ENCODE measurements at places on chromosomes 3 and 15.

DNA sequence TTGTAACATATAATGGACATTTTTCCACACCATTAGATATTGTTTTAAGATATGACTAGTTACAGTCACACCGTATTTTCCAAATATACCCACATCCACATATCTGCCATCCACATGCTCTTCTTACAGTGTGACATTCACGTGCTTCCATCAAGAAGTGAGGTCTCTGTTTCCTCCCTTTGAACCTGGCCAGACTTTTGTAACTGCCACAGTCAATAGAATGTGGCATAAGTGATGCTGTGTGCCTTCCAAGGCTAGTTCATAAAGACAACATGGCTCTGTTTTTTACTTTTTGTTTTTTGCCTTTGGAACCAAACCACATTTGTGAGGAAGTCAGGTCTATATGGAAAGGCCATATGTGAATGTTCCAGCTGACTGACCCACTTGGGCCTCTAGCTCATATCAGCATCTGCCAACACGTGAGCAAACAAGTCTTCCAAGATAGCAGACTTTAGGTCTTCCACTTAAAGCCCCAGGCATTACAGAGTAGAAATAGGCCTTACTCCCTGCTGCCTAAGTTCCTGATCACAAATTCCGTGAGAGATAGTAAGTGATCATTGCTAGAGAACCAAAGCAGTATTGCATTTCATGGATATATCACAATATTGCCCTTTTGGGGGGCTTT is 27.1 kb downstream of the EIF1B start:
- DNase-seq: no peak

DNA sequence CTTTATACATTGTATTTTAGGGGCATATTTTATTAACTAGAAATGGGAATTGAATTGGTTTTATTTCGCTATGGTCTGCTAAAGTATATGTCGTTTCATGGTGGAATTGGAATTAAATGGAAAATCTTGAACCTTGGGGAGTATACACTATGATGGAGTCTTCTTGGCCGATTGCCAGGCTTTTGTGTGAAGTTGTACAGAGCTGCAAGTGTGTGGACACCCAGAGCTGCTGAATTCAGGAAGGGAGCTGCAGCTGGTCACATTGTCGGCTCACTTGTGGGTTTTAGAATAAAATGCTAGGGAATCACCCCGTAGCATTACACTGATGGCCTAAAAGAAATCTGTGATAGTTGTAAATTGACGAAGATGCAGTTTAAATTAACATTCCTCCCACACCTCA is 35.1 kb downstream of the USP3 start:
- DNase-seq: no peak

DNA sequence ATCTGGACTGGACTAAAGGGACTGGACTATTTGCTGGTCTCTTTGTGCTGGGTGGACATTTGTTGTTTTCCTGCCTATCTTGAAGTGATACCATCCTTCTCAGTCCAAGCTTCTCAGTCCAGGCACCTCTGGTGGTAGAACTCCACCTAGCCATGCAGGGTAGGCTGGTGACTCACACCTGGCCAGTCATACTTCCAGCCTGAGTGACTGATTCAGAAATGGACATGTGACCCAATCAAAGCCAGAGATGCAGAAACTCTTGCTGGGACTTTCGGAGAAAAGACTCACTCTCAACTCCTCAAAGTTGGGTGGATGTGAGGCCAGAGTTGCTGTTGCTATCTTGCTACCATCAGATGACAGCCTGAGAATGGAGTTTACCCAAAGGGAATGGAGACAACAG is 5.6 kb upstream of the ASB14 start:
- no peak for DNase-seq

DNA sequence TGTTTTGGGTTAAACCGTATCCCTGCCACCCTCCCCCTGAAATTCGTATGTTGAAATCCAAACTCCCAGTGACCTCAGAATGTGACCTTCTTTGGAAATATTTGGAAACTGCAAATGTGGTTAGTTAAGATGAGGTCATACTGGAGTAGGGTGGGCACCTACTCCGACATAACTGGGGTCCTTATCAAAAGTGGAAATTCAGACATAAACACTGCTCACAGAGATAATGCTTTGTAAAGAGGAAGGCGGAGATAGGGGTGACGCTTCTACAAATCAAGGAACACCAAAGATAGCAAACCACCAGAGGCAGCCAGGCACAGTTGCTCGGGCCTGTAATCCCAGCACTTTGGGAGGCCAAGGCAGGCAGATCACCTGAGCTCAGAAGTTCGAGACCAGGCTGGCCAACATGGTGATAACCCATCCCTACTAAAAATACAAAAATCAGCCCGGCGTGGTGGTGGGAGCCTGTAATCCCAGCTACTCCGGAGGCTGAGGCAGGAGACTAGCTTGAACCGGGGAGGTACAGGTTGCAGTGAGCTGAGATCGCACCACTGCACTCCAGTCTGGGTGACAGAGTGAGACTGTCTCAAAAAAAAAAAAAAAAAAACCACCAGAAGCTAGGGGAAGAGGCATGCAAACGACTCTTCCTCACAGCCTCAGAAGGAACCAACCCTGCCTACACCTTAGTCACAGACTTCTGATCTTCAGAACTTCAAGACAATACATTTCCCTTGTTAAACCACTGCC is 51.1 kb upstream of the CHD2 start:
- DNase-seq: no peak

GRCh38 chr3:141266797-141267555 is 35.4 kb downstream of the PXYLP1 start:
- no peak for DNase-seq

GRCh38 chr3:15390460-15390859 is 36.9 kb downstream of the METTL6 start:
- no peak for DNase-seq

DNA sequence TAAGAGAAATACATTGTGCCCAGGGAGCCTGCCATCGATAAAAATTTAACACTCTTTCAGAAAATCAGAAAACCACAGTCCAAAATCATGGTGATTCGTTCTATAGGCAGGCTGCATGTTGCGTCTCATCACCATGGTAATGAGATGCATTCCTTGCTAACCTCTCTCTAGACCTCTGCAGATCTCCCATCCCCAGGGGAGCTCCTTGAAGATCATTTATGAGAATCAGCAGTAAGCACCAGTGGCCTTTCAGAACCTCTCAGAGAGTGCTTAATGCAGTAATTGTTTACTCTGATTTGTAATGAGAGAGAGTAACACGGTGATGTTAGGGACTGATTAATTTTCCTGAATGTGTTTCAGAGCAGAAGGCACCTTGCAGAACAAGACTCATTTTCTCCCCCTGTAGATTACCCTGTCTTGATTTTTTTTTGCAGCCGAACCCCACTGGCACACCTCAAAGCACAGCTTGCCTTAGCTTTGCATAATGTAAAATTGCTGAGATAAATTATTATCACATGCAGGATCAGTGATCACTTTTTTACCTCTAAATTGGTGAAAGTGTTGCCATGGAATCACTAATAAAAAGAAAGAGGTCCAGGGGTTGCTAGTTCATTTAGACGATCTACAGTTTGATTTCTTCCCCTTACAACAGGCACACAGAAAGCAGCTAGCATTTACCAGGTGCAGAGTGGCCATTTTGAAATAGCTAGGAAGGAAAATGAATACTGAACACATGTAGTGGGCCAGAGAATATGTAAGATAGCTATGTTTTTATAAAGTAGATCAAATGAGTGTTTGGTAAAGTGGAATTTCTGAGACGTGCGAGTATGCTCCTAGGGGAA is 98.9 kb upstream of the CHL1 start:
- no peak for DNase-seq

GRCh38 chr3:23735062-23735461 is 70.7 kb upstream of the UBE2E1 start:
- no peak for DNase-seq

GRCh38 chr3:189724356-189724755 is 93.2 kb downstream of the TP63 start:
- DNase-seq: no peak

DNA sequence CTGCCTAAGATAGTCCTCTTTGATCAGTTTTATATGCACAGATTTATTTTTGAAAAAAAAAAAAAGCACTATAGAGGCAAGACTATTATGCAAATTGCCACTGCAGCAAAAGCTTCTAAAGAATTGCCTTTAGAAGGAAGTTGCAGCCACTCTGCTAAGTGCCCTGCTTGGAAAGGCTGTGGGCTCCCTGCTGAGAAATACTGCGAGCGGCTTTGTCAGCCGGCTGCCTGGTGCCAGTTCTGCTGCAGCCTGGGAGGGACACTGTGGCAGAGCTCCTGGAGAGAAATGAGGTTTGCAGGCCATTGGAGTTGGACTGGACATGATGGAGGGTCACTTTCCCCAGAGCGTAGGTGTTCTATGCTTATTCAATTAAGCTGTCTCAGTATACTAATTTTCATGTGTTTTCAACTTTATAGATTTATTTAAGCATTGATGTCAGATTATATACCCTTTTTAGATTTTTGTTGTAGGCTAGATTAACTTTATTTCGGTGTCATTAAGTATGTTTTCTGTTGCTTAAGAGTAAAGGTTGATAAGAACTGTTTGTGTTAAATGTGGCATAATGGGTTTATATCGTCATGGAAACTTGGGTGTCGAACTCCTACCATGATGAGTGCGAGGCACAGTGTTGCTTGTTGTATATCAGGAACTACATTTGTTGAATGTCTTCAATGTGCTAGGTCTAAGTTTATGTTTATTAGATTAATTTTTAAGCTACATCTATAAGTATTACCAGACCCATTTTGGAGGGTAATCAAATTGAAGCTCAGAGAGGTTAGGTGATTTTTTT is 6.6 kb downstream of the MAP2K5 start:
- no peak for DNase-seq

All from stimulated activated CD4-positive, alpha-beta T cell treated with anti-CD3 and anti-CD28 coated beads, Interleukin-15, amount 100 ng/mL, for 1 hour (primary cell).